Stimulated activated CD8-positive, alpha-beta memory T cell treated with anti-CD3 and anti-CD28 coated beads, Interleukin-7, amount 100 ng/mL, for 24 hours (primary cell): ENCODE measurements at places on chromosomes 6 and 20.

GRCh38 chr6:16470502-16471221 lies 232.3 kb downstream of the GMPR start:
- no peak for DNase-seq

DNA sequence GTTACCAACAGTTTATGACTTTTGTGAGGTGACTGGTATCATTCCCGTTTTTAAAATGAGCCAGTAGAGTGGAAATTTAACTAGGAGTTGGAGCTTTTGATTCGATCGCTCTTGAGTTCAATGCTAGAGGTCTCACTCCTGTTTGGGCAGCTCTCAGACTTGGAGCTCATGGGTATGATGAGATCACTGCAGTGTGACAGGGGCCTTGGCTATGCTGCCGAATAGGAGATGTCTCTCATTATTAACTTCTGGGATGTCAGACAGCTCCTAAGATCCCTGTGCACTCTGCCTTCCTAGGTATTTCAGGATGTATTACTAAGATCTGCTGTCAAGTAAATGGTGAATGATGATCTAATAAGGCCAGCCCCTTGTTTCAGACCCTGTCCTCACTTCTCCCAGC lies 20.4 kb downstream of the AKAP12 start:
- DNase-seq: no peak

- no peak for DNase-seq
Observed at GRCh38 chr6:50655848-50656453, 57.4 kb upstream of the TFAP2D start.

- DNase-seq: no peak
Observed at GRCh38 chr6:161031721-161032495, 40.3 kb downstream of the MAP3K4 start.

DNA sequence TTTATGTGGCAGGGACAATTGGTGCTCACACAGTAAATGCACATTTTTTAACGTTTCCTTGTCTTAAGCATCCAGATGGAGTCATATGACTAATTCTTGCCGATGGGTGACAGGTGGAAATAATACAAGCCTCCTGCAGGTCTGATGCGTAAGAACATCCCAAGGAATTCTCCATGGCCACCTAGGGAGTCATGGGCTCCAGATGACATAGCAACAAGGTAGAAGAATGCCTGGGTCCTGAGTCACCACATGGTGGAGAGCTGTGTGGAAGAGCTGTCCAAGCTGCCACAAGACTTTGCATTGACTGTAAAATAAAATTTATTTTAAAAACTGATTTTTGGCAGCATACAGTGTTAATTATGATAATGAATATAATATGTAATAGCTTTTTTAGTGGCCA lies 77.0 kb upstream of the MAP3K7 start:
- no peak for DNase-seq

- no peak for DNase-seq
Observed at GRCh38 chr6:163092876-163093275, 321.6 kb upstream of the QKI start.

- no peak for DNase-seq
Observed at GRCh38 chr20:14055127-14055742, 59.9 kb downstream of the MACROD2 start.

DNA sequence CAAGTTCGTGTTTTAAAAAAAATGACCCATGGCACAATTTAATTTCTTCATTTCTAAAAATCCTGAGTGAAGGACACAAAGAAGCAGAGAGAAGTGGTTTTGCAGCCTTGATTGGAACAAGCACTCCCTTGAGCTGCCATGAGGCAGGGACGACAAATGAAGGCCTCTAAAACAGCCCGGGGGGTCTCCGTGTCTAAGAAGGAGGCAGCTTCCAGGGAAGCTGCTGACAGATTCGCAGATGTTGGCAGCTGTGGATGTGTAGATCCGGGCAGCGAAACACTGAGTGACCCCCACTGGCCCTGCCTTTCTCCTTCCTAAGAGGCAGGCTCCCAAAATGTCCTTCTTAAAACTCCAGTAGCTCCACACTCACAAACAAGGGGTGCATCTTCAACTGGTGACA lies 9.6 kb upstream of the LBP start:
- no peak for DNase-seq

DNA sequence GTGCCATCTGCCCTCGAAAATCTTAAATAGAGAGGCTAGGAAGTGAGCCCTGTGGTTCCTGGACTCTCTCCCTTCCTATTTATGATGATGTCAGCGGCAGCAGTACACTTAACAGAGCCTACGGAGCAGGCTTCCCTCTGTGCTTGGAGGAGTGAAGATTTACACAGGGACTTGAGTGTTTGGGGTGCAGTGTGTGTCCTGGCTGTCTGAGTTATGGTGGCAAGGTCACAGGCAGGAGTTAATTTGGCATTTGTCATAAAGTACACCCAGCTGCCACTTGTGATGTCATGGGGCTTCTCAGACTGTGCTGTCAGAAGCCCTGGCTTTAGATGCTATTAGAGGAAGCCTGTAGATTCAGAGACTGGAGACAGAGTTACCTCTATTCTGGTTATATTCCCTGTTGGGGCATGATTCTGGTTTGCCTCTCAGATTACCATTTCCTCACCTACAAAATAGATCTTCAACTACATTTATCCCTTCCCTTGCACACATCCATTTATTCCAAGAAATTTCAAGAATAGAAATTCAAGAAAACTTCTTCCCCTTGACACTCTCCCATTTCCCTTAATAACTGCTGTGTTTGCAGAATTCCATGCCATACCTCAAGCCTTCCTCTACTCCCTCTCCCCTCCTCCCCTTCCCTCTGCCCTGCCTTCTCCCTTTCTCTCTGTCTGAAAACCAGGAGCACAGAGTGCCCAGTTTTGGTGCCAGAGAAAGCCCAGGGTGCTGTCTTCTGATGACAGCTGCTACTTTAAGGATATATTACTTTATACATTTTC lies 72.1 kb downstream of the SLC24A3 start:
- no peak for DNase-seq

DNA sequence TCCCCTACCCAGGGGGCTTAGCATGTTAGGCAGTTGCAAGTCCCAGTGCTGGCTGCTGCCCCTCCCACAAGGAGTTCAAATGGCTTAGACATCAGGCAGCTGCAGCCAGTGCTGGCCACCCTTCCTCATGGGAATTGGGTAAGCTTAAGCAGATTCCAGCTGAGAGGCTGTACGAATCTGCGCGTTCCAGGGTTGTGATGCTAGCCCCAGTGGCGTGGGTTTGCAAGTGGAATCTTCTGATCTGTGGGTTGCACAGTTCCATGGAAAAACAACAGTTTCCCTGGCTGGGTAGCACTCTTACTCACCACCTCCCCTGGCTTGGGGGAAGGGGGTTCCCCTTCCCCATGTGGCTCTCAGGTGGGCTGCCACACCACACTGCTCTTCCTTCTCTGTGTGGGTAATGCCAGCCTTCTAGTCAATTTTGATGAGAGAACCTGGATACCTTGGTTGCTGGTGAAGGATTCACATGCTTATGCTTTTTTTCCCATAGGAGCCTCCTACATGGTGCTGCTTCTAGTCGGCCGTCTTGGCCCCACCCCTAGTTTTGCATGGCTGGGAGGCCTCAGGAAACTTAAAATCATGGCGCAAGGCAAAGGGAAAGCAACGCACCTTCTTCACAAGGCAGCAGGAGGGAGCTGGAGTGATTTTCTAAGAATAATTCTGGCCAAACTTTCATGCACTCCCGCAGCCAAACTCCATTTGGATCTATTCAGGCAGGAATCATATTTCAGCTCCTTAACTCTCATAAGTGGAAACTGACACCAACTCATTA lies 13.0 kb downstream of the DYNLT2 start:
- no peak for DNase-seq
